ENCODE measurements at places on chromosomes 7 and 10.
A peak's percentile ranks its signal among the peaks of the same experiment; 100 is the strongest.

- no peak for DNase-seq
Observed at GRCh38 chr7:22611758-22612079, 111.7 kb upstream of the STEAP1B start.

DNA sequence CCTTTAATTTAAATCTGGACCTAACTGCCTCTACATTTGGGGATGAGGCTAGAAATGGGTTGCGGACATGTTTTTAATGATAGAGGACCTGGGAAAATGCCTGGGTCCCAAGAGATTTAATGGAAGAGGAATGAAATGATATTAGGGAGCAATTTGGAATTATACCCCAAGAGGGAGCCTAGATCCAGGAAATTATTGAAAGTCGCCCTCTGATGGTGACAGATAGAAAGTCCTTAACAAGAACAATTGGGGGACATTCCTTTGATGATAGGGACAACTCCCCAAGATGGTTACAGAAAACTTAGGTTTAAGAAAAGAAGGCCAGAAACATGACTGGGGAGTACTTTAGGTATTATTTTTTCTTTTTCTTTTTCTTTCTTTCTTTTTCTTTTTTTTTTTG, 9.5 kb upstream of the TSGA13 start:
- DNase-seq, result peak; percentile 57

DNA sequence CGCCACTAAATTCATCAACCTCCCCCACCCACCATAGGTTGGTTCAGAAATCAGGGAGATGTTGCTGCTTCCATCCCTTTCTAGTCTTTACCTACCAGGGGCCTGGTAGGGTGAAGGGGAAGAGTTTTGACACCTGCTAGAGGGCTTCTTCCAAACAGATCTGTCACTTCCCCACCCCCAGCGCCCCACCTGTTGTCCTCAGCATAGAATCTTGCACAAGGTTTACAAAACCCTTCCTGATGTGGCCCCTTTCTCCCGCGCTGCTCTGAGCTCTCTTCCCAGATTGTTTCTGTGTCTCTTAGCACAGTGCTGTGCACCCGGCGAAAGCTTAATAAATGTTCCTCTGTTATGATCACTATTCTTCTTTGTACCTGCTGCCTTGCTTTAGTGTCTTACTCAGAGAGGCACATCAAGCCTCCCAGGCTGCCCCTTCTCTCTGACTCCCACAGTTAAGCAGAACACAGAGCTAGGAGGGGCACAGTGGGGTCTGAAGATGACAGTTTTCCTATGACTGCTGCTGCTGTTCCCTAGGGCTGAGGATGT, 11.2 kb upstream of the C10orf95 start:
- no peak for DNase-seq

GRCh38 chr7:77537136-77537777, at the start of gene PTPN12:
Gene PTPN12, plus strand, starts transcription at chr7:77537295. Its CDS starts 252 bp downstream, at chr7:77537547.
- no peak for DNase-seq

GRCh38 chr10:50622706-50623662, 772 bp downstream of the SGMS1 start:
- no peak for DNase-seq

- no peak for DNase-seq
Observed at GRCh38 chr7:104089612-104090011, 100.2 kb upstream of the RELN start.

DNA sequence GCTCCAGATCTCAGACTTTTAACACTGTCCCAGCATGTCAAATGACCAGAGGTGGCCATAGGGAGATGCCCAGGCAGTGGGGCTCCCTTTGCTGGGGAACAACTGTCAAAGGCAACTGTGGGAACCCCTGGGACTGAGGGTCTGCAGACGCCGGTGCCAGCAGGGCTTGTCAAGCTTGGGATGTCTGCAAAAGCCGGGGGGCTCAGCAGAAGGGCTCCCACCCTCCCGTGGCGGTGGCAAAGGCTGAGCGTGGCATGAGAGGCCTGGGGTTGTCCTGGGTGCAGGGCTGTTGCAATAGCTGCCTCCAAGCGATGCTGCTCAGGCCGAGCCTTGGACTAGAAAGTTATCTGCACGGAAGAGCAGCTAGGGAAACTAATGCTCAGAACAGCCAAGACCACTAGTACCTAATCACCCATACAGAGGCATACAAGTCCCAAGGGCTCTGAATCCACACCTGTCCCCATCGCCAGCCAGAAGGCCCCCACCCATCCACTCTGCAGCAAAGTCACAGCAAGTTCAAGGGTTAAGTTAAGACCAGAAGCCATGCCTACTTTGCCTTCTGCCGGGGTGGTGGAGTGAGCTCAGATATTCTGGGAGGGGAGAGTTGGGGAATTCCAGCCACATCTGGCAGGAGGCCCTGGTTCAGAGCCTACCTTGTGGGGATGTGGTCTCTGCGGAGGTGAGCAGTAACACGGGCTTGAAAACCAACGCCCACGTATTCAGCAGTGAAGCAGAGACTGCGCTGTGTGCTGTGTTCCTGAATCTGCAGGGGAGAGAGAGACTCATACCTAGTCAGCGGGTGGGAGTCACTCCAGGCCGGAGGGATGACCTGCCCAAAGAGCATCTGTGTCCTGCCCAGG, 4.6 kb downstream of the SH2B2 start:
- no peak for DNase-seq

DNA sequence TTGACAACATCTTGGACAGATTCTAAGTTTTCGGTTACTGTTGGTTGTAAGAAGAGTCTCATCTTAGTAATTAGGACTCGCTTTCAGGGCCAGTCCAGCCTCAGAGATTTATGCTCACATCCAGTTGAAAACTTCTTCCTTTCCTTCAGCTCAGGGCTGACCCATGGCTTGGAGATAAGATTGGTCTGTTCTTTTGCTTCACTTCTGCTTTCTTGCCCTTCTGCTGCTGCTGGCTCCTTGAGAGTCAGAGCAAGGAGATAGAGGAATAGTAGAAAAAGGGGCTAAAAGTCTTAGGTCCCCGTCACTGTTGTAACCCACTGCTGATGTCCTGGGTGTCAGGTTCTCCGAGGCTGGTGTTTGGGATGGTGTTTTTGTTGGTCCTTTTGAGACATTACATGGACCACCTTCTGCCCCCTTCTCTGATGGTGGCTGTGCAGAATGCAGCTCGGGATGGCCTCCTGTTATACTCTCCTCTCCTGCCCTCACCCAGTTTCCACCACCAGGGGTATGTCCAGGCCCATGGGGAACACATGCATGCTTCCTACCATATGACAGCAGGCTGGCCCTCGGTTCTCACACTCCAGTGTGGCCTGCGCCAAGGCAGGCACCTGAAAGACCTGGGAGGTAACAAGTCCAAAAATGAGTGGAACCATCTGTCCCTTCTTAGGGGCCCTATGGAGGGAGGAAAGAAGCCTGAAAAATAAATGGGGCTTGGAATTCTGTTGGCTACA, 67.8 kb upstream of the PCBD1 start:
- no peak for DNase-seq

GRCh38 chr10:7533657-7534479, 123.0 kb upstream of the SFMBT2 start:
- peak; percentile 38 for DNase-seq

DNA sequence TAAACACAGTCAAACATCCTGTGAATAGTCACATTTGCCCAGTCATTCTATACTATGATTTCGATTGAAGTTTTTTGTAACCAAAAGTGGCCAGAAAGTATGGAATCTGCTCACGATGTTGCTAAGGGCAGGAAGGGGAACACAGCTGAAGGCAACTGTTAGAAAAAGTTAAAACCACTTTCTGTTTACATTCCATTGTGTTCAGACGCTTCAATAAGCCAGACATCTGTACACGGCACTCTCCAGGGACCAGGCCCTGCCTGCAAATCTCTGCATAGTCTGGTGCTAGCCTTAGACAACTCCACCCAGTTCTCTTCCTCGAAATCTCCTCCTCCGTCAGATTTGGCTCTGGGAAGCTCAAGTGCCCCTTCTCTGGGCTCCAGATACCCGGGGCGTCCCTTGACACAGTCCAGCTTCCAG, 17.1 kb upstream of the TMEM120A start:
- DNase-seq, result peak; percentile 82

All from fibroblast of skin of scalp (primary cell).